ENCODE measurements at places on chromosomes 11 and 22.
A peak's percentile ranks its signal among the peaks of the same experiment; 100 is the strongest.

GRCh38 chr11:122597511-122597910 is 58.0 kb upstream of the UBASH3B start:
- DNase-seq: no peak

DNA sequence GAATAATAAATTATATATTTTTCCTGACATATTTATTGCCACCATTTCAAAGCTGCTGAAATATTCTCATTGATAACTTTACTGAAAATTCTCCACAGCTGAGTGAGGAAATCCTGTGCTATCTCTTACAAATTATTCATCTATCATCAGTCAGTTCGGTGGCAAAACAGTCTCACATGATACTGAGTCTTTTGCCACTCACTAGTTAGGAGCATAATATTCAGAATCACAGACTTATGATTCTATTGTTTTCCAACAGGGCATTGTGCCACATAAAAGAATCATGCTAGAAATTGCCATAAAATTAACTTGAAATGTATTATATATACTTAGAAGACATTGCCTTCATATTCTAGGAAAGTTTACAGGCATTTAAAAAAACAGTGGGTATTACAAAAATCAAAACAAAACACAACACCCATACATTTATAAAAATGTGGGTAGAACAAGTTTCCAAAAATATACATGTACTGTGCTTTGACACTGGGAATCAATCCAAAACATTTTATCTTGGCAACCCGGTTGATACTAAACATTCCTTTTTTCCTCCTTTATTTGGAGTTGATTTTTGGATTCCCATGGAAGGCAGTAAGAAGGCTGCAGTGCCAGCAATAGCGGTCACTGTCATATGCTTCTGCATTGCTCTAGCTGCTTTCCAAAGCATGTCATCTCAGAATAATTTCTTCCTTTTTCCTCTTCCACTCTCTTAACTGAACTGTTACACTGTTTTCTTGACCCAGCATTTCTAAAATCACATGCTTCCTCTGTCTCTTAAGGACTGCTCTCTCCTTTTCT is 42.5 kb downstream of the ATG16L2 start:
- no peak for DNase-seq

- peak; percentile 83 for DNase-seq
Observed at GRCh38 chr22:21816787-21817496, 50.5 kb downstream of the MAPK1 start.

GRCh38 chr22:36362075-36362474 is 25.7 kb downstream of the MYH9 start:
- DNase-seq: no peak

- DNase-seq: no peak
Observed at GRCh38 chr11:79501707-79502106, 60.9 kb upstream of the TENM4 start.

DNA sequence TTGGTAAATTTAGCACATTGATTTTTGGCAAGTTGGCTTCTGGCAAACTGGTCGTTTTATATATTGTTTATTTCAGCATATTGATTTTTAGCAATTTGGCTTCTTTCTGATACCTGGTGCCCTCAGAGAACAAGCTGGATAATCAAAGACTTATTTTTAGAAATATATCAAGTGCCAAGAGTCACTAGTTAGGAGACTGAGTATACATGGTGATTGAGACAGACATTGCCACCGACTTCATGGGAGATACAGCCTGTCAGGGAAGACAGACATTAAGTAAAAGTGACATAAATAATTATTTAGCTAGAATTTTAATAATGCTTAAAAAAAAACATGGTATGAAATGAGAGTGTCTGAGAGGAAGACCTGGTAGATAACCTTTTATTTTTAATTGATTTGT is 242.3 kb upstream of the MTNR1B start:
- no peak for DNase-seq

Measured in CD4-positive, alpha-beta T cell treated with Interleukin-21 for 1 hour (primary cell).